Vagina (tissue), 2 donors: ENCODE measurements at places on chromosomes 7 and 10. TPM values are rescaled to one million over a fixed set of nuclear protein-coding genes. Genes with fewer than 3 reads are reported as not detected.

DNA sequence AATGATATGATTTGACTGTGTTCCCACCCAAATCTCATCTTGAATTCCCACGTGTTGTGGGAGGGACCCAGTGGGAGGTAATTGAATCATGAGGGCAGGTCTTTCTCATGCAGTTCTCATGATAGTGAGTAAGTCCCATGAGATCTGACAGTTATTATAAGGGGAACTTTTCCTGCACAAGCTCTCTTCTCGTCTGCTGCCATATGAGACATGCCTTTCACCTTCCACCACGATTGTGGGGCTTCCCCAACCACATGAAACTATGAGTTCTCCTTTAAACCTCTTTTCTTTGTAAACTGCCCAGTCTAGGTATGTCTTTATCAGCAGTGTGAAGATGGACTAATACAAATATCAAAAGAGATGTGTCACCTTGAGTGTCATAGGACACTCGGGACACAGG, 502.7 kb upstream of the PODXL start:
- H3K27me3 ChIP-seq, result no peaks in the 10 kb centered on the region
- H3K4me1 ChIP-seq, result no peaks in the 10 kb centered on the region
- no peak overlapping the region for H3K27ac ChIP-seq
- H3K4me3 ChIP-seq, result no peak overlapping the region
- DNase-seq, result no peak

- DNase-seq, result peak; percentile 70
- H3K27me3 ChIP-seq, result no peaks in the 10 kb centered on the region
- no peak overlapping the region for H3K4me3 ChIP-seq
- H3K4me1 ChIP-seq, result no peaks in the 10 kb centered on the region
- H3K27ac ChIP-seq, result no peak overlapping the region
Measured at GRCh38 chr10:123519861-123520260, 146.3 kb upstream of the GPR26 start.

DNA sequence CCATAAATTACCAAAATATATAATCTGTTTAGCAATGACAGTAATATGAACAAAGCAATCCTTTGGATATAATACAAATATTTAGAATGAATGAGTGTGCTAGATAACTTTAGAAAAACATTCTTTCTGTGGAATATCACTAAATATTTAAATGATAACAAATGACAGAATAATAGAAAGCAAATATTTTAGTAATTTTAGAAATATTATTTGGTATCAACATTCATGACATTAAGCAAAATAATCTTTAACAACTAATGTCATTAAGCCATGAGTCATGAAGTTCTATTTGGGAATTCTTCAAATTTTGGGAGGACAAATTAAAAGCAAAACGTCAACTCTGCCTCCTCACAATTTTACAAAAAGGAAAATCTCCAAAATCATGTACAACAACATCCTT, 844.8 kb upstream of the LRRN3 start:
- no peaks in the 10 kb centered on the region for H3K4me1 ChIP-seq
- H3K27me3 ChIP-seq, result no peaks in the 10 kb centered on the region
- no peak for DNase-seq
- H3K27ac ChIP-seq, result no peak overlapping the region
- no peaks in the 10 kb centered on the region for H3K36me3 ChIP-seq
- H3K4me3 ChIP-seq, result no peak overlapping the region

DNA sequence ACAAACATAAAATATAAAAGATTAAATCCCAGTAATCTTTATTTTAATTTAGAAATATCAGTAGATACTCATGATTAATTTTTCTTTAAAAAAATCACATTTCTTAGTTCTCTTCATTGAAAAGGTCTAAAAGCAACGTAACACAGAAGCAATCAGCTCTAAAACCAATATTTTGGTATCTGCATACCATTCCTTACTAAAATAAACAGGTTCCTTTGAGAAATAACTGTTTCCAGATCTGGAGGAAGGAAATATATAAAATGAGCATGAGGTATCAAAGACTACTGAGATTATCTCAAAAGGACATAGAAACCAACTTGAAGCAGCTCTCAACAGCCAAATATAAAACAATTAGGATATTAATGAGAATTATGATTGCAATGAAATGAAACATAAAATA, 301.0 kb upstream of the GNAI1 start:
- no peaks in the 10 kb centered on the region for H3K36me3 ChIP-seq
- DNase-seq, result no peak
- H3K27ac ChIP-seq, result no peak overlapping the region
- no peak overlapping the region for H3K4me3 ChIP-seq
- H3K27me3 ChIP-seq, result no peaks in the 10 kb centered on the region
- no peaks in the 10 kb centered on the region for H3K4me1 ChIP-seq

- no peaks in the 10 kb centered on the region for H3K27me3 ChIP-seq
- no peak for DNase-seq
- H3K36me3 ChIP-seq, result no peaks in the 10 kb centered on the region
- H3K4me3 ChIP-seq, result no peak overlapping the region
Measured at GRCh38 chr10:33048223-33048622, 90.2 kb upstream of the ITGB1 start.

DNA sequence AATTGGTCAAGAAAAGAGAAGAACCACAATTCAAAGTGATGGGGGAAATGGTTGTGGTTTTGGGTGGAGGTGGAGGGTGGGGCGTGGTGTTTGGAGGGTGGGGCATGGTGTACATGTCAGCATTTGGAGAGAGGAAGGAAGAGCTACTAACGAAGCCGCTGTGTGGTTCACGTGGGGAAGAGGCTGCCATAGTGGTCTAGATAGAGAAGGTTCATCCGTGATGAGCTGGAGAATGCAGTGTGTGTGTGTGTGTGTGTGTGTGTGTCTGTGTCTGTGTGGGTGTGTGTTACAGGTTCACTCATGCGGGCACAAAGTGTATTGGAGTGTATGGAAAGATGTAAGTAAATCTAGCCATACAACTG, 6.1 kb upstream of the VCL start:
- no peaks in the 10 kb centered on the region for H3K27me3 ChIP-seq
- no peaks in the 10 kb centered on the region for H3K4me1 ChIP-seq
- no peak overlapping the region for H3K4me3 ChIP-seq

DNA sequence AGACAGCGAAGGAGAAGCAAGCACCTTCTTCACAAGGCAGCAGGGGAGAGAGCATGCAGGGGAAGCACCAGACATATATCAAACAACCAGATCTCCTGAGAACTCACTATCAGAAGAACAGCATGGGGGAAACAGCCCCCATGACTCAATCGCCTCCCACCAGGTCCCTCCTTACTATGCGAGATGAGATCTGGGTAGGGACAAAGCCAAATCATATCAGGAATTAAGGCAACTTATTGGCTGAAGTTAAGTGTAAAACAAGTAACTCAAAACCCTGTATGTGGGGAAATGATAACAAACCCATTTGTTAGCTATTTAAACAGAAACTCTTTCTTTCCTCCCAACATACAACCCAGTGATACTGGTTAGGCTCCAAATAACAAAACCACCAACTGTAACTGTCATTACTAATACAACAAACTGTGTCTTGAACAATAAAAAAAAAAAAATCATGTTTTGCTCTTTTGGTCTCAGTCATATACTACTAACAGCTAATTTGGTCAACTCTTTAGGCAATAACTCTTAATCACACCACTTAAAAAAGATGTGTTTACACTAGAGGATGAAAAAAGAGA, 57.8 kb downstream of the MINDY3 start:
- H3K36me3 ChIP-seq, result peaks cover 10% of the 10 kb centered on the region
- no peaks in the 10 kb centered on the region for H3K4me1 ChIP-seq
- no peak overlapping the region for H3K27ac ChIP-seq

- no peaks in the 10 kb centered on the region for H3K36me3 ChIP-seq
Measured at GRCh38 chr7:123598657-123599056, 3.0 kb upstream of the ASB15 start.

DNA sequence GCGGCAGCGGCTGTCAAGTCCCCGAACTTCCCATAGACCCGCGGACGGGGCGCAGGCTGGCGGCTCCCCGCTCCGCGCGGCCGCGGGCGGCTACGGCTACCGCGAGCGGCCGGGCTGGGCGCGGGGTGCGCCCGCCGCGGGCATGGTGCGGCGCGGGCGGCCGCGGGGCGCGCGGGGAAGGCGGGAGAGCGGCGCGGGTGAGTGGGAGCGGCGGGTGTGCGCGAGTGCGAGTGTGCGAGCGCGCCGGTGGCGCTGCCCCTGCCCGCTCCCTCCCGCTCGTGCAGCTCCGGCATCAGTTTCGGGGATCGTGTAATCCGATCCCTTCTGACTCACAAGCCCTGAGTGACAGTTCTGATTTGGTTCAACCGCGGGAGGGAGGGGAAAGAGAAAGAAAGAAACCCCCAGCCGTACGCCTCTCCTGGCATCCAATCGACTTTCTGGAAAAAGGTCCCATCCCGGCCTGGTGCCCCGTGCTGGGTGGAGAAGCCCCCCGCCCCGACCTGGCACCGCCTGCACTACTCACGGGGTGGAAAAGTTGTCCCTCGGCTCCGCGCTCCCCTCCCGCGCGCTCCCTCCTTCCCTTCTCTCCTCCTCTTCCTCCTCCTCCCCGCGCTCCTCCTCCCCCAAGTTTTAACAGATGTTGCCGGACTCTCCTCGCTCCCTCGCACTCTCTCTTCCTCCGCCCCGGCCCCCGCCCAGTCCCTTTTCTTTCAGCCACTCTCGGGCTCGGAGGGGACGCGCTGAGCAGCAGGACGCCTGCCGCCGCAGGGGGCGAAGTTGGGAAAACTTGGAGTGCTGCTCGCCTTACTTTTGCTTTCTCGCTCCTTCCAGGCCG, at the start of gene GLI3:
Gene GLI3 (minus strand): TSS at position 234 of the 835 bp plus-strand sequence. CDS start 13,956 bp downstream, outside the sequence.
- H3K4me1 ChIP-seq, result peaks cover 62% of the 10 kb centered on the region
- H3K27ac ChIP-seq, result peak within 1 kb of the TSS; percentile 96
- no peaks in the 10 kb centered on the region for H3K27me3 ChIP-seq
- no peak for DNase-seq
- H3K4me3 ChIP-seq, result peak within 1 kb of the TSS; percentile 93
- no peaks in the 10 kb centered on the region for H3K36me3 ChIP-seq

GRCh38 chr10:19468413-19468812, 347.8 kb upstream of the PLXDC2 start:
- H3K27me3 ChIP-seq, result no peaks in the 10 kb centered on the region
- no peak overlapping the region for H3K4me3 ChIP-seq
- H3K36me3 ChIP-seq, result no peaks in the 10 kb centered on the region
- no peak overlapping the region for H3K27ac ChIP-seq

- H3K27me3 ChIP-seq, result no peaks in the 10 kb centered on the region
- no peak for DNase-seq
- H3K4me3 ChIP-seq, result no peak overlapping the region
- no peaks in the 10 kb centered on the region for H3K36me3 ChIP-seq
Measured at GRCh38 chr10:4704034-4704545, 121.9 kb upstream of the AKR1E2 start.

DNA sequence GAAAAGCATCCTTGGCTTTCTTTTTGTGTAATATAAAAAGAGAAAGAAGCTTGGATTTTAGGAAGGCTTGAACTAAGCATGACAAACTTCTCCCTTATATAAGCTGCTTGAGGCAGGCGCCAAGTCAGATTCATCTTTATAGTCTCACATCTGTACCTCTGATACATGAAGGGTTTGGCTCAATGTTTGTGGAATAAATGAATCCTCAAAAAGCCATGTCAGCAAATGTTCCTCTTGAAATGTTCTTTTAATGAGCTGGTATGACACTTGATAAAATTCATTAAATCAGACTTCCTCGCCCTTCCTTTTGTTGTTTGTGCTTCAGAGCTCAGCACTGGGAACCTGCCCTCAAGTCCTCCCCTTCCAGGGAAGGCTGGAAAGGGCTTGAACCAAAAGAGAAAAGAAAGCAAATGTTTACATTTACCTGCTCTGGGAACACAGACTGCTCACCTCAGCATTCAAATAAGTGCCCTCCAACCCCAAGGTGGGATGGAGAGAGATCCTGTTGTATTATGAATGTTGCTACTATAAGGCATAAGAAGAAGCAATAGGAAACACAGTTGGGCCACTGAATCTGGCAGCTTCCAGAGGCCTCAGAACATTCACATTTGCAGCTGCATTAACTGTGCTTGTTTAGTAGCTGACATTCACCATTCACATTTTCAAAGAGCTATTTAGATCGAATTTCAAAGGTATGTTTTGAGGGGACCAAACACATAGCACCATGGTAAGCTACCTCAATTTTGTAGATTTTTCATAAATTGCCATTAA, 212.6 kb downstream of the CACNA2D1 start:
- H3K27ac ChIP-seq, result no peak overlapping the region
- no peak for DNase-seq
- no peaks in the 10 kb centered on the region for H3K4me1 ChIP-seq
- no peaks in the 10 kb centered on the region for H3K27me3 ChIP-seq
- H3K4me3 ChIP-seq, result no peak overlapping the region

DNA sequence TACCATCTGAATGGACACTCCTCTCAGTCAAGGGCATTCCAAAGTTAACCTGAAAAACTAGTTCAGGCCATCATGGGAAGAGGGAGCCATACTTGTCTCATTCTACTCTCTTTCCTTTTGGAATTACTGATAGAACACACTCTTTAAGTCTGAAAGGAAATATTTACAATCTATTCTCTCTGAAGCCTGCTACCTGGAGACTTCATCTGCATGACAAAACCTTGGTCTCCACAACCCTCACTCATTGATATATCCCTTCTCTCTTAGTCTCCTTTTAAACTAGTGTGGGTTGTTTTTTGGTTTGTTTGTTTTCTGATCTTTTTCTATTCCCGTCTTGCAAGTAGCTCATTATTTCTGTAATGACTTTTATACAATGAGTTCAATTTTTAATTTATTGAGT, 169.5 kb downstream of the C1GALT1 start:
- H3K36me3 ChIP-seq, result no peaks in the 10 kb centered on the region
- no peaks in the 10 kb centered on the region for H3K27me3 ChIP-seq
- H3K4me3 ChIP-seq, result no peak overlapping the region
- DNase-seq, result no peak
- no peaks in the 10 kb centered on the region for H3K4me1 ChIP-seq

GRCh38 chr7:50418086-50418515, 32.0 kb downstream of the FIGNL1 start:
- H3K36me3 ChIP-seq, result no peaks in the 10 kb centered on the region
- no peaks in the 10 kb centered on the region for H3K27me3 ChIP-seq
- no peak overlapping the region for H3K4me3 ChIP-seq
- H3K27ac ChIP-seq, result no peak overlapping the region

DNA sequence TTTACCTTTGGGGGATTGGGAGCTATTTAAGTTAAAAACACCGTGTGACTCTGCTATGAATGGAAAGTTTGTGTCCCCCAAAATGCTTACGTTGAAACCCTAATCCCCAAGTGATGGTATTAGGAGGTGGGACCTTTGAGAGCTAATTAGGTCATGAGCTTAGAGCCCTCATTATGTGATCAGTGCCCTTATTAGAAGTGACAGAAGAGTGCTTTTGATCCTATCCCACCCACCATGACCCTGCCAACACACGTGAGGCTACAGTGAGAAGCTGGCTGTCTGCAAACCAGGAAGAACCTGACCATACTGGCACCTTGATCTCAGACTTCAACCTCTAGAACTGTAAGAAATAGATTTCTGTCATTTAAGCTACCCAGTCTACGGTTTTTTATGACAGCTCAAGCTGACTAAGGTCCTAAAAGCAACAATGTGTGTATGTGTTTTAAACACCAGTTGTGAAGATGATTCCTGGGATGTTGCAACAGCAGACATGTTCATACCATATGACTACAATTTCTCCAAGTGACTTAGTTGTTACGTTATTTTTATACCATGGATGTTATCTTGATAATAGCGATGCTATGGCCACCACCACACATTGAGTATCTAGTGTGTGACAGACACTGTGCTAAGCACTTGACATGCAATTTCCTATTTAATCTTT, 124.4 kb downstream of the PIP4K2A start:
- no peaks in the 10 kb centered on the region for H3K36me3 ChIP-seq
- no peak overlapping the region for H3K27ac ChIP-seq
- no peak overlapping the region for H3K4me3 ChIP-seq
- no peaks in the 10 kb centered on the region for H3K27me3 ChIP-seq

Gene CNPY1
- not detected for total RNA-seq

Gene COPS6
- 59.9 TPM for total RNA-seq

Gene OR6V1
- not detected for total RNA-seq

Gene NAT16
- not detected for total RNA-seq

Gene WEE2
- total RNA-seq, result not detected

Gene TEX47
- total RNA-seq, result not detected

Gene CRTAC1
- 2.5 TPM for total RNA-seq

Gene HABP2
- total RNA-seq, result not detected
